ENCODE measurements at places on chromosomes 16 and 17. TPM values are rescaled to one million over a fixed set of nuclear protein-coding genes. Genes with fewer than 3 reads are reported as not detected.

DNA sequence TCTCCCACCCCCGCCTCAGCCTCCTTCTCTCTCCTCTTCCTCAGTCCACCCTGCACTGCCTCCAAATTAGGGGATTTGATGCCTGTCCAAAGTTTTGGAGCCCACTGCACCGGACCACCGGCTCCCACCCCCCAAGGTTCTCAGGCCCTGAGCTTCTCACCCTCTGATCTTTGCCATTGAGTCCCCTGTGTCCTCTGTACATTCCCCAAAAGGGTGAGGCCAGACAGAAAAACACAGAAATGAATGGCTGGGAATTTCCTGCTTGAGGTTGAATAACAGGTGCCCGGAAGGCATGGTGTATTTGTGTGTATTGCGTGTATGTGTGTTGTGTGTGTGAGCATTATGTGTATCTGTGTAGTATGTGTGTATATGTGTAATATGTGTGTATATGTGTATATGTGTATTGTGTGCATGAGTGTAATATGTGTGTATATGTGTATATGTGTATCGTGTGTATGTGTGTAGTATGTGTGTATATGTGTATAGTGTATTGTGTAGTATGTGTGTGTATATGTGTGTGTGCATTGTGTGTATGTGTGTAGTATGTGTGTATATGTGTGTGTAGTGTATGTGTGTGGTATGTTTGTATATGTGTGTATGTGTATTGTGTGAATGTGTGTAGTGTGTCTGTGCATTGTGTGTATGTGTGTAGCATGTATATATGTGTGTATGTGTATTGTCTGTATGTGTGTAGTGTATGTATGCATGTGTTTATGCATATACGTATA lies 16.0 kb upstream of the CCL17 start:
- no peak for DNase-seq

Gene MFSD6L
- 0.41 TPM for polyA plus RNA-seq

Gene HIC1
- polyA plus RNA-seq, result 15.1 TPM

DNA sequence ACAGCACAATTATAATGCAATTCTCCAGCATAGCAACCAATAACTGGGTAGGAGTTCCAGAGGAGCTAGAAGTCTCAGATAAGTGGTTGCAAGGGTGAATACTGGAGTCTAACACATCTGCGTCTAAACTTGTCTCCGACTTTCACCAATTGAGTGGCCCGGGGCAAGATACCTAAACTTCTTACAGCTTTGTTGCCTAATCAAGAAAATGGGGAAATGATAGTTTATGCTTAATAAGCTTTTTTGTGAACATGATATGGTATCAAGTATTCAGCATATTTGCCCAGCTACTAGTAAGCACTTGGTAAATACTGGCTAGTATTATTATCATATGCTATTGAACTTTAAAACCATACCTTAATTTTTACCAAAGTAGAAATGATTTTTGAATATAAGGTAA lies 183.5 kb downstream of the KCNJ2 start:
- no peak for DNase-seq

DNA sequence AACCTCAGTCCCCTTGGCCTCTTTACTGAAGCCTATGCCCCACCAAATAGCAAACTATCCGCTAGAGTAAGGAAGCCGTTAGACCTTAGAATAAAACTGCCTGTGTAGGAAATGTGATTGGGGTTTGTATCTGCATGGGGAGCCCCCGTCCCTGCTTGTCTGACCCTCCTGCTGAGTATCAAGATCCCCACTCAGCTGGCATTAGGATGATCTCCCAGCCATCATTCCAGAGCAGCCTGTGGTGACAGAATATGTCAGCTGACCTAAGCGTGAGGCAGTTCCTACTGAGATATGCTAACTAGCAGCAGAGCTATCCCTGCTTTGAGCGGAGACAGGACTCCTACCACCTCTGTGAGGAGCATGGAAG lies 645 bp upstream of the GFOD2 start:
- DNase-seq, result peak; percentile 21
